Tibial nerve (tissue), 4 donors: ENCODE measurements at places on chromosomes 3 and 15.

DNA sequence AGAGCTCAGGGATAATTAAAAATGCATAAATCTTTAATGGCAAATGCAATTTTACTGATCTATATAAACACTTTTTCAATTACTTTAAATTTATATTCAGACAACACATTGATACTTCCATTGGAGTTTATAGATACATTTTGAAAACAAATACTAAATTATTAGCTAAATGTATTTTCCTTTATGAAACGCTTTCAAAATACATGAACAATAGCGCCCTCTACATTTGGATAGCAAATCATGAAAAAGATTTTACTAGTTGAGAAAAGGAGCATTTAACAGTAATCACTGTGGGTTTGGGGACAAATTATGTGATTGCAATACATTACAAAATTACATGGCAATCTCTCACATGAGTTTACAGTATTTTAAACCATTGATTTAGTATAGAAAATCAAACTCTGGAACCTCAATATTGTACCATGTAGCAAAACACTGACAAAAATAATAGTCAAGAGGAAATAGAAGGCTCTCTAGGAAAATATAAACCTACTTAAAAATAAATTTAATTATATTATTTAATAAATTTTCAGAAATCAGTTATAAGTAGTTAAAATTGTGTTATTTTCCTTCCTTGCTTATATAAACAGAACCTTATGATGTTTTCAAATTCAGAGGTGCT, 207.9 kb downstream of the ZIC1 start:
- no peak for DNase-seq

- DNase-seq, result no peak
Measured at GRCh38 chr3:108378153-108378951, 82.0 kb downstream of the HHLA2 start.

GRCh38 chr3:18946524-18946923, 201.8 kb upstream of the KCNH8 start:
- no peak for DNase-seq

DNA sequence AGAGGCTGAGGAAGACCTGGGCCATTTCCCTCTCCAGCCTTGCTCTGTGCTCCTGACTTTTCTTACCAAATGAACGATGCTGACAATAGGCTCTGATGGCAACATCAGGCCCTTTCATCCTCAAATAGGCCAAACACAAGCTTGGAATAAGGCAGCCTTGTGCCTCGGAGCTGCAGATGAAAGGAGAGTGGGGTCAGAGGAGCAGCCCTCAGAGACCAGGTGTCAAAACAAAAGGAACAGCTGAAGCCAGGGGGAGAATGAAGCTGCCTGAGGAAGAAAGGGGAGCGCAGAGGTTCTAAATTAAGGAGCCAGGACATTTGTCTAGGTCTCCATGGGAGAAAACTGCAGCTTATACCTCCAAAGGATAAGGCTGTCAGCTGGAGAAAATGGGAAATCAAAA, 5.1 kb downstream of the BFSP2 start:
- DNase-seq, result no peak
